Colonic mucosa (tissue), 4 donors: ENCODE measurements at places on chromosomes 11 and 22.

- DNase-seq = no peak
These were observed 8.1 kb upstream of the ANKRD13D start for GRCh38 chr11:67280788-67281551.

DNA sequence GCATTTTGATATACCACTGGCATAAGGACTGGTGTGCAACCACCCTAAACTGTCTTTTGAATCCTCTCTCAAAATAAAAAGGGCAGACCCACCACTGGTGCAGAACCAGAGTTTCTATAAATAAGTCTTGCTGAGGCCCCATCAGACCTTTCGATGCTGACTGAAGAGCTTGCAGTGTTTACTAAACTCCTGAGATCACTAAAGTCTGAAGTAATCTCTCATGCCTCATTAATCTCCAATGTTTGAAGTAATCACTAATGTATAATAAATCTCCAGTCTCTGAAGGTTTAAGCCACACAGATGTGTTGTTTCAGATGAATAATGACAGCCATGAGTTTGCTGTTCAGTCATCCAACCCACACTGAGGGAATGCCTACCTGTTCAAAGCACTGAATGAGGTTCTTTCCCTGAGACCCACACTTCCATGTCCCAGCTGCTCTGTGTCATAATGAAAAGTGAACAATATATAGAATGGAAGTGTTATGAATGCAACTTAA is 50.6 kb upstream of the DEUP1 start:
- DNase-seq = no peak

DNA sequence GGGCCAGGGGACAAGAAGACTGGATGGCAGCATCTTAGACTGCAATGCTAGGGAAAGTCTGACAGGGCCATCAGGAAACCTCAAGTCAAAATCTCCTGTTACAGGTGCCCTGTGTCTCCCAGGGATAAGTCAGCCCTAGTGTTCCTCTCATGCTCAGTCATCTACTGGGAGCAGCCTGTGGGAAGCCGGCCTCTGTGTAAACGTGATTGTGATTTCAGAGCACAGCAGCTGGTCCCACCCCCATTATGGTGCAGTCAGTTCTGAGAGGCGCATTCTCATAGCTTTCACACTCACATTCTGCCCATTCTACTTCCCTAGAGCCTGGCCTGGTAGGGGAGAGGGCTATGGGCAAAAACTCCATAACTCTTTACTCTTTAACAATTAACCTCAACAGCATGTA is 7.2 kb upstream of the SLN start:
- DNase-seq = no peak

DNA sequence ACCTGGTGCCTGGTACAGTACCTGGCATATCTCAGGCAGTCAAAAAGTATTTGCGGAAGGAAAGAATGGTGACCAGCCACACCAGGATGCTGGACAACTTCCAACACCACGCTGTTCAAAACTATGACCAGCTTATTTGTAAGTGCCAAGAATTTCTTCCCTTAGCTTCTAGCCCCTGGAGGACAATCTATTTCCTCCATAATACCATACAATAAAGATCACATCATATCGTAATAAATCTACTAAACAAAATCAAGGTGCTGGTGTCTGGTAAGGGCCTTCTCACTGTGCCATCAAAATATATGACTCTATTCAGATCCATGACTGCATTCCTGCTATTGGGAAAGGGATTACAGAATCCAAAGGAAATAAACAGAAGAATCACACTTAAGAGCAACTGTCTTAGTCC is 51.5 kb downstream of the ALG9 start:
- DNase-seq = peak; percentile 27

GRCh38 chr11:118098996-118099837 is 12.5 kb upstream of the SMIM35 start:
- DNase-seq = no peak

DNA sequence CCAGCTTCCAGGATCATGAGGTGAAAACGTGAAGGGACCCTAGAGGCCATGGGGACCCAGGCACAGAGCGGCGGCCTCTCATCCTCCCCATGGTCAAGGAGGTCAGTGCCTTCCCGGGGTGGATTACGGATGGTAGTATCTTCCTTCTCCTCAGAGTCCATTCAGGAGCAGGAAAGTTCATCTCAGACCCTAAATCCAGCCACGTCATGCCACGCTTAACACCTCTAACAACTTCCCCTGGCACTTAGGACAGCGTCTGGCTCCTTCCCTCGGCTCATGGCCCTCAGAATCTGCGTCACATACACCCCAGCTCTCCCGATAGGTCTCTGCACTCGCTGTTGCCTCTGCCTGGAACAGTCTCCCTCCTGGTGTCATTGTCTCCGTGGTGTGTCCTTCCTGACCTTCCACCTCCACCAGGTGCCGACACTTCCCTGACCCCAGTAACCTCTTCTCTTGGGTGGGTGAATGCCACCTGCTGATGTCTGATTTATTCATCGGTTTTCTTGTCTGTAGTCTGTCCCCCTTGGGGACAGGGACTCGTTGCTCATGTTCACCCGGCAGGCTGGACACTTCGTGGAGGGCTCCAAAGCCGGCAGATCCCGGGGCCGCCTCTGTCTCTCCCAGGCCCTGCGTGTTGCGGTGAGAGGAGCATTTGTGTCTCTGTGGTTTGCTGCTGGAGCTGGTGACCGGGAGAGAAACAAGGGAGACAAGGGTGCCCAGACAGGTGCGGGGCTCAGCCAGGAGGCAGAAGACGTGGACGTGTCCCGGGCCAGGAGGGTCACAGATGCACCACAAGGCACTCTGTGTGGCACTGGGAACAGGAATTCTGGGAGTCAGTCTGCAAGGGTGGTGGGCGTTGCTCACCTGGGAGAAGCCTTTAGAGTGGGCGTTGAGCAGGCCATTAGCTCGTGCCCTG is 1.4 kb downstream of the MYEOV start:
- no peak for DNase-seq

DNA sequence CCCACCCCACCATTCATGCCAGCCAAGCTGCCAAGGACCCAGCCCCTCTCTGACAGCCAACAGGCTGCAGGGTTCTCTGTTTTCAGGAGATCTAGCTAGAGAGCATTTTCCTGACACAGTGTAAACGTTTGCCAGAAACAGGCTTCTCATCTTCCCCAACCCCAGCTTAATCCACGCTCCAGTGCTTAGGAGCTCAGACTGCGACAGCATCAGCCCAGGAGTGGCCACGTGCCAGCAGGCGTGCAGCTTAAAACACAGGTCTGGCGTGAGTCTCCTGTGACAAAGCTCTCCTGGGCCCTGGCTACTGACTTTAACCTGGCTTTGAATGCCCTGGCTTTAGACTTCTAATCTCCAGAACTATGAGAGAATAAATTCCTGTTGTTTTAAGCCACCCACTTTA is 66.6 kb downstream of the GALNT18 start:
- no peak for DNase-seq

DNA sequence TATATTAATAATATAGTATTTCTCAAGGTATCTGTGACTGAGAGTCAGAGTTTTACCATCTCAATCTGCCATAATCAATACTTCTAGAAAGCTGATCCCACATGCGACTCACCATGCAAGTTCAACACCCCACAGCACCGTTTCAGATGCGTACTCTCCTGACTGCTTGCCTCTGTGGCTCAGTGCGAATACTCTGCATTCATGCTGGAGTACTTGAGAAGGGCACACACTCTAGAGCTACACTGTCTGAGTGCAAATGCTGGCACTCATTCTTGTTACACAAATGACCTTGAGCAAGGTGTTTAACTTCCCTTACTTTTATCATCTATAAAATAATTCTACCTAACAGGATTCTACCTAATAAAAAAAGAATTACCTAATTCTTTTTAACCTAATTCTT is 12.5 kb downstream of the SNU13 start:
- DNase-seq = no peak

DNA sequence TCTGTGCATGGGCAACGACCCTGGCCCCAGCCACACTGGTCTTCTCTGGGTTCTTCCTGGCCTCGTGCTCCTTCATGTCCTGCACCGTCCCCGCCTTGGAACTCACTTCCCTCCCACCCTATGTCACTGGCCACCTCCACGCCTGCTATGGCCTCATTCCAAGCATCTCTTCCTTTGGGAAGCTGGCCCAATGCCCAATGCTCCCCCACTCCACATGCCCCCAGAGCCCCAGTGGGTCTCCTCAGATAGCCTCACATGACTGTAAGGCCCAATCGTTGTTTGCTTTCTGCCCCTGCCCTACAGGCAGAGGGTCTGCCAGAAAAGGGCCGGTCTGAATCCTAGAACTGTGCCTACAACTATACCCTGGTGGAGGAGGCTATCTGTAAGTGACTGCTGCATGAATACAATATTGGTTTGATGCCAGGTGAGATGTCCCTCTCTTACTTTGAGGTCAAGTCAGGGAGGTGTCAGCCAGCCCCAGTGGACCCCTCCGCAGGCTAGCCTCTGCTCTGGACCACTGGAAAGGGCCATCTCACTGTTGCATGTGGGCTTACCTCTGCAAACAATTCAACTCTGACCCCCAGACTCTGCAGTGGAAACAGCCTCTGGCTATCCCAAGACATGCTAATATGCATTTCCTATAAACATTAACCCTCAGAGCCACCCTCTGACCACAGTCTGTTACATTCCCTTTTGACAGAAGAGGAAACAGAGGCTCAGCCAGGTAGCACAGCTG is 2.1 kb upstream of the GNAZ start:
- no peak for DNase-seq

DNA sequence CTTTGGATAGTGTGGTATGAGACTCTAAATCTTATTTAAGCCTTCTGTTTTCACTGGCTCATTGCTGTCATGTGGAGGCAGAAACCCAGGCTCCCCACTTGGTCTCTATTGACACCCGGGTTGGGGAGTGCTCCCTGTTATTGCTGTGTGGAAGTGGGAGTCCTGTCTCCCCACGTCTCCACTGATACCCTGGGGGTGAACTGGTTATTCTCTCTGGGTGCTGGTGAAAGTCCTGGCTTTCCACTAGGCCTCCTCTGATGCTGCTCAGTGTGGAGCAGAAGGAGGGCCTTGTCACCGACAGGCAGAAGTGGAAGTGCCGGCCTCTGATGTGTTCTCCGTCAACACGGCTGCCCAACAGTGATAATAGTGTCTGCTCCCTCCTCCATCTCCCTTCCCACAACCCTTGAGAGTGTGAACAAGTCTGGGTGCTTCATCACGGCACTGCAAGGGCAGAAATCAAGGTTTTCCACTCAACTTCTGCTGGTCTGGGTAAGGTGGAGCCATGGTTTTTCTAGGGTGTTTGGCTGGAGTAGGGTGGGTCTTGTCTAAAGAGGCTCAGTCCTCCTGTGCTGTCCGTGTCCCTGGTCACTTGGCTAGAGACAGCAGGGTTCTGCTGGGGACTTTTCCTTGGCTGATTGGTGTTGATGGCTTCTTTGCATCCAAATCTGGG is 240.7 kb upstream of the B3GAT1 start:
- peak; percentile 1 for DNase-seq
